ENCODE measurements at places on chromosomes 16 and 17.

- no peak for DNase-seq
Observed at GRCh38 chr17:72971226-72971880, 121.1 kb downstream of the SLC39A11 start.

GRCh38 chr17:7060165-7060891, 16.4 kb upstream of the SLC16A11 start:
- no peak for DNase-seq

- no peak for DNase-seq
Observed at GRCh38 chr17:60481604-60482003, 44.4 kb downstream of the APPBP2 start.

GRCh38 chr17:69858460-69858859, 216.6 kb upstream of the KCNJ16 start:
- DNase-seq, result no peak

GRCh38 chr16:31429314-31429713, 1.2 kb upstream of the COX6A2 start:
- no peak for DNase-seq

DNA sequence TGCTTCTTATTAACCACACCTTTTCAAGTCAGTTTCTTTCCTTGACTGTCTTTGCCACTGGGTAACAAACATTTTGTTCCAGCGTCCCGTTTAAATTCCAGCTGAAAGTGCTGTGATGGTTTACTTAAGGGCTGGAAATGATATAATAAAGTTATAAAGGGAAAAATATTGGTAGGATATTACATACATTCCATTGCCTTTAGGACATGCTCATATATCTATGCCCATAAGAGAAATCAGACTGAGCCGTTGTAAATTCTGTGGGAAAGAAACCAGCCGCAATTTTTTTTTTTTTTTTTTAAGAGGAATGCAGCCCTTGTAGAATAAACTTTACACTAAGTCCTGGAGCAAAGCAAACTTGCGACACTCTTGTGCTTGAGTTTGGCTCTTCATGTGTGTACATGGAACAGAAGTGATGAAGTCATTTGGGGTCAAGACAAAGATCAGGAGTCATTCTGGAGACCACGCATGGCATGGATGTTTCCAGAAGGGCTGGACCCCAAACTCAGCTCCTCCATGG, 210.9 kb downstream of the XYLT1 start:
- no peak for DNase-seq

GRCh38 chr16:57985204-57986181, 14.6 kb upstream of the CNGB1 start:
- no peak for DNase-seq

DNA sequence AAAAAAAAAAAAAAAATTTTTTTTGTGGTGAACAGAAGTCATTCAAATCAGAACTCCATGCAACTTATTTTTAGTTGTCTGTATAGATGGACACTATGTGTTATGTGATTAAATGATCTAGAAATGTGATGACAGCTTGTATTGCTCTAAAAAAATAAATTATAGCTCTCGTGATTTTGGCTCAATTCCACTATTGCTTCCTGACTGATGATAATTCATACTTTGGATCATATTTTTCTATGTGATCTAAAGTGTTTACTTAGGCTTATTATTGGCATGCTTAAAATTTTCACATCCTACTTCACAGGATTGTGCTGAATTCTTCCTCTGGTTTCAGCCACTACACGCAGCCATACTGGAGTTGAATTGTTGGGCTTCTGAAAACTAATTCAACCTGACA, 76.8 kb downstream of the RPGRIP1L start:
- no peak for DNase-seq

DNA sequence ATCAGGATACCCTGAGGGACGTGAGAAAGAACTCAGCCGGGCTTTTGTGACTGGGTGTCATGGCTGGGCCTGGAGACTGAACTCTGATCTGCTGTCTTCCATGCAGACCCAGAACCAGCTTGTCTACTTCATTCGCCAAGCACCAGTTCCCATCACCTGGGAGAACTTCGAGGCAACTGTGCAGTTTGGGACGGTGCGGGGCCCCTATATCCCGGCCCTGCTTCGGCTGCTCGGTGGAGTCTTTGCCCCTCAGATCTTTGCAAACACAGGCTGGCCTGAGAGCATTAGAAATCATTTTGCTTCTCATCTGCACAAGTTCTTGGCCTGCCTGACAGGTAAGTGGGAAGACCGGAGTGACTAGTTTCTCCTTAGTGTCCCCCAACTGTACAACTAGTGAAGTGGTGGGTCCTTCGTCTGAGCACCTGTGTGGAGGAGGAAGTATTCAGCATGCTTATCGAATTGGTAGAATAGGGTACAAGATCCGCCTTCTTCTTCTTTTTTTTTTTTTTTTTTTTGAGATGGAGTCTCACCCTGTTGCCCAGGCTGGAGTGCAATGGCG, 15.5 kb downstream of the DNAH2 start:
- no peak for DNase-seq

DNA sequence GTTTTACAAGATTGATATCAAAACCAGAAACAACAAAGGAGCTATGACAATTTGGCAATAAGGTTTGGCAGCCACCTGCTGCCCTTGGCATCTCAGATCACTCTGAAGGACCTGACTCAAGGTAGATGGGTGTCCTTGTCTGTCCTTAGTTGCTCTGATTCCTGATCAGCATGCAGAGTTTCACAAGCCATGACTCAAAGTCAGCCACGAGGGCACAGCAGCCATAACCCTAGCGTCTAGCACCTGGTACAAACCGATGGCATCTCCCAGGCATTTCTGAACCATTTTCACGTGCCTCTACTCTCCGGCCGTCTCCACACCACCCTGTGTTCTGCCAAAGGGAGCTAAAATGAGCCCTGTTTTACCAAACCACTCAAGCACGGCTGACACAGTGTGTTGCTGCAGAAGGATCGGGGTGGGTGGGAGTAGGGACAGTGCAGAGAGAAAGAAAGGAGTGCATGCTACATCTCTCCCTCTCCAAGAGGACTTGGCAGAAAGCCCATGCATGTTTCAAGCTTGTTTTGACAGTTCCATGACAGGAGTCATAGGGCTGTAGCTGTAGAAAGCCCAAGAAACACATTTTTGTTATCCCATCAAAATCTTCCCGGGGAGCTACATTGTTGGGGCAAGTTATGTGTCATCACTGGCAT, 297.3 kb downstream of the ABCC12 start:
- no peak for DNase-seq

GRCh38 chr16:90053902-90054500, 23.1 kb downstream of the PRDM7 start:
- no peak for DNase-seq

DNA sequence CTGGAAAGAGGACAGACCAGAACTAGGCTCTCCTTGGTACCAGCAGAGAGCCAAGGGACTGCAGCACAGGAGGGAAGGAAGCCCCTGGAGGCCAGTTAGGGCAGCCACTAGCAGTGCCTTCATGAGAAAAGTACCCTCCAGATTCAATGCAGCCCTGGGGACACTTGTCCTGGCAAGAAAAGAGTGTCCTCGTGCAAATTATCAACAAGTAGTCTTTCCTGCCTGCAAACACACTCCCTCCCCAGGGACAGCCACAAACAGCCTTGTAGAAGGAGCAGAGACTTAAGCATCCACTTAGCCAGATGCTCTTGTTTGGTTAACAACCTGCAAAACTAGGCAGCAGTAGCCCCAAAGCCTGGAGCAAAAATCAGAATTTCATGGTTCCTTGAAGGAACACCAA, 24.3 kb downstream of the CENPV start:
- no peak for DNase-seq

DNA sequence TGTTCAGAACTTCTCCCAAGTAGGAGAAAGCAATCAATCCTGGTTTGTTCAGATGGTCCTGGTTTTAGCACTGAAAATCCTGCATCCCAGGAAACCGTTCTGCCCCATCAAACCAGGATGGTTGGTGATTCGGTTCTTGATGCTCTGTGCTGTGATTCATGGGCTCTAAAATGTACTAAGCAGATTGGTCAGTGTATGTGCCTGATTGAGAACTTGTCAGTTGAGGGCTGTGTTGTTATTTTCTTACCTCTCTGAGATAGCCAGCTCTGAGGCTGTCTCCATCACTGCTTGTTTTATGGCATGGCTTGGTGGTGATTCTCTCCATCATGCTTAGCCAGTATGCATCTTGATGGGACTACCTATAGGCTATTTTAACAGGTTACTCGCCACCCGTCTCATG, 246.9 kb upstream of the RBFOX1 start:
- no peak for DNase-seq

- no peak for DNase-seq
Observed at GRCh38 chr17:73091410-73091769, 1.1 kb downstream of the SLC39A11 start.

GRCh38 chr17:70869402-70870085, 700.2 kb downstream of the KCNJ2 start:
- no peak for DNase-seq

DNA sequence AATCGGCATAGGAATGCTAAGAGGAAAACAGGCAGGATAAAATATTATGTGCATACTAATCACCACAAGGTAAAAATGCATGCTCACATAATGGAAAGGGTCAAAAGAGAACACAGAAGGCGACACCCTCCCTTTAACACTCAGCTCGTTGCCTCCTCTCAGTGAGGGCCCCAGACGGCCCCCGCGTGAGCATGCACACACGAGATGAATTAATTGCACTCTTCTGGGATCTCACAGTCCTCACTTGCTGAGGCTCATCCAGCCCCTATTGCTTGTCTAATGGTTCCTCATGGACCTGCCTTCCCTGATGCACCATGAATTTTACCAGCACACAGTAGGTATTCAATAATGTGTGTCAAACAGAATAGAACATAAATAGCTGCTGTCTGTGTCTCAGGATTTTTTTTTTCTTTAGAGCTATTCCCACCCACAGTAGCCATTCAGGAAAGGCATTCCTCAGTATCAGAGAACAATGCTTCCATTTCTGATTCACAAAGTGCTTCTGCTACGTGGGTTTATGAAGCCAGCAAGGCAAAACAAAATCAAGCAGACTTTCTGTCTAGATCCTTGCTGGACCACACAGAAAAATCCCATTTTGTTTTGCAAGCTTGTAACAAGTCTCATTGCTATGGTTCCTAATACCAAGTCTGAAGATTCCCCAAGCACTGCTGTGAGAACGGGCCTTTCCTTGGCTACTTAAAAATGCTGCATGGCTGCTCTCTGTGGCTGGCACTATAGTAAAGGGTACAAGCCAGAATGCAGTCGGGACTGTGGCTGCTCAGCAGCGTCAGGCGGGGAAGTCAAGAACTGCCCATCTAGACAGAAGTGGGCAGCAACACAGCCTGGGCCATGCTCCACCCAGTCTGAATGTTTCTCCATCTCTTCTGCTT, 43.6 kb downstream of the TOM1L2 start:
- DNase-seq, result no peak

DNA sequence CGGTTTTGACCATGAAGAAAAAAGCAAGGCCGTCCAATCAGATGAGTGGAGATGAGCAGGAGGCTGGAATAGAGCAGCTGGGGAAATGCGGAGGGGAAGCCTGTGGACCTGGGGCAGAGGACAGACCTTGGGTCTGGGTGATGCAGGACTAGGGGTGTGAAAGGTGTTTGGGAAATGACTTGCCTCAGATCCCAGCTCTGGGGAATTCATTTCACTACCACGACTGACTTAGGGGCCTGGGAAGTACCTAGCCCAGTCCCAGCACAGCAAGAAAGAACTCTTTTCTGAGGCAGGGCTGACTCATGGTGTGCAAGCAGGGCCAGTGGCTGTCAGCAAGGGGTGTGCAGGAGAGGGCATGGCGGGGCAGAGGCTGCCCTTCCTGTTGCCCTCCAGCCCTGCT, 14.8 kb downstream of the DNAI2 start:
- no peak for DNase-seq

All from dorsolateral prefrontal cortex (tissue), 122 donors.